ENCODE measurements at places on chromosomes 16 and 17. TPM values are rescaled to one million over a fixed set of nuclear protein-coding genes. Genes with fewer than 3 reads are reported as not detected.

Gene KRT39
- total RNA-seq = not detected

Gene CES1
- total RNA-seq = 77.7 TPM

Gene RHOT1
- total RNA-seq = 90.5 TPM

Gene GLP2R
- total RNA-seq = 0.86 TPM

Gene IRX3
- 84.2 TPM for total RNA-seq

Gene EPX
- total RNA-seq = not detected

Gene GRB7
- 25.5 TPM for total RNA-seq

Gene TP53TG3F
- not detected for total RNA-seq

Gene ENO3
- total RNA-seq = 3.3 TPM

Gene TBC1D3I
- total RNA-seq = not detected

Gene HOXB1
- not detected for total RNA-seq

Gene RPAIN
- 30.3 TPM for total RNA-seq

Gene MYL11
- total RNA-seq = not detected

Gene BLMH
- total RNA-seq = 50.9 TPM

Gene HAS3
- total RNA-seq = 37.5 TPM

Gene CCT6B
- 3.6 TPM for total RNA-seq

Gene CACNB1
- 49.6 TPM for total RNA-seq
